Activated CD4-positive, alpha-beta T cell treated with anti-CD3 and anti-CD28 coated beads for 36 hours (primary cell): ENCODE measurements at places on chromosomes 11 and 22. TPM values are rescaled to one million over a fixed set of nuclear protein-coding genes. Genes with fewer than 3 reads are reported as not detected.

GRCh38 chr11:20617346-20618005 lies 18.1 kb downstream of the SLC6A5 start:
- no peaks in the 10 kb centered on the region for H3K36me3 ChIP-seq
- H3K4me3 ChIP-seq: no peak overlapping the region
- peaks cover 21% of the 10 kb centered on the region for H3K27me3 ChIP-seq
- no peak overlapping the region for H3K27ac ChIP-seq
- DNase-seq: no peak

DNA sequence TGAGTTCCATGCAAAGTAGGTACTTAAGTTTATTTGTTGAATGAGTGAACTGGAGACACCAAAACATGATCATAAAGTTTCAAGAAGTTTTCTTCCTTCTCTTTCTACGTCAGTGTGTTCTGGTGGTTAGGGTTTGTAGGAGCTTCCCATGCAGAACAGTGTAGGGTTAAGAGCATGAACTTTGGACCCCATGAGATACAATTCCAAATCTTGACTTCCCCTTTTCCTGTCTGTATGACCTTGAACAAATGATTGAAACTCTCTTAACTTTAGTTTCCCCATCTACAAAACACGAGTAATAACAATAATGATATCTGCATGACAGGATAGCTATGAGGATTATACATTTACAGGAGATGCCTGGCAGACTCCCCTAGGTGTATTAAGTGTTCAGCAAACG lies 41.0 kb upstream of the TENM4 start:
- H3K27ac ChIP-seq: no peak overlapping the region
- peaks cover 11% of the 10 kb centered on the region for H3K4me1 ChIP-seq
- no peaks in the 10 kb centered on the region for H3K36me3 ChIP-seq
- DNase-seq: no peak

GRCh38 chr11:13207665-13208594 lies 69.7 kb upstream of the BMAL1 start:
- peaks cover 41% of the 10 kb centered on the region for H3K4me1 ChIP-seq
- H3K27ac ChIP-seq: peak overlapping the region; percentile 84
- H3K27me3 ChIP-seq: no peaks in the 10 kb centered on the region
- no peaks in the 10 kb centered on the region for H3K36me3 ChIP-seq
- peak overlapping the region; percentile 70 for H3K4me3 ChIP-seq

DNA sequence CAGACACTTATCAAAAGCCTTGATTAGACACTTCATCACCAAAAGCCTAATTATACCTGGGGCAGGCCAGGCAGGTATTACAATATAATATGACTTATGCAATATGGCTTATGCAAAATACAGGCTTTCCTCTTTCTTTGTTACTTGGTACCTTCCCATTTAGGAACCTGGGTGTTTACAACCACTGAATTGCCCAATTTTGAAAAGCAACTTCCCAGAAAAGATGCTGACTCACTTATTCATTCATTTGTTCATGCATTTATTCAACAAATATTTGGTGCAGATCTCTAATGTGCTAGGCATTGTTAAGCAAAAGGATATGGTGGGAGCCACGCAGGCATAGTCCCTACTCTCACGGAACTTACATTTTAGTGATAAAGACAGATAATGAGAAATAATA lies 13.6 kb upstream of the JAML start:
- no peak for DNase-seq
- H3K27ac ChIP-seq: peak overlapping the region; percentile 94
- H3K36me3 ChIP-seq: peaks cover 80% of the 10 kb centered on the region
- H3K27me3 ChIP-seq: no peaks in the 10 kb centered on the region
- H3K4me3 ChIP-seq: peak overlapping the region; percentile 77

GRCh38 chr11:5625281-5625680 lies 480 bp downstream of the TRIM34 start:
- peak overlapping the region; percentile 87 for H3K4me3 ChIP-seq
- DNase-seq: no peak
- H3K27ac ChIP-seq: peak overlapping the region; percentile 95
- peaks cover 7% of the 10 kb centered on the region for H3K36me3 ChIP-seq

DNA sequence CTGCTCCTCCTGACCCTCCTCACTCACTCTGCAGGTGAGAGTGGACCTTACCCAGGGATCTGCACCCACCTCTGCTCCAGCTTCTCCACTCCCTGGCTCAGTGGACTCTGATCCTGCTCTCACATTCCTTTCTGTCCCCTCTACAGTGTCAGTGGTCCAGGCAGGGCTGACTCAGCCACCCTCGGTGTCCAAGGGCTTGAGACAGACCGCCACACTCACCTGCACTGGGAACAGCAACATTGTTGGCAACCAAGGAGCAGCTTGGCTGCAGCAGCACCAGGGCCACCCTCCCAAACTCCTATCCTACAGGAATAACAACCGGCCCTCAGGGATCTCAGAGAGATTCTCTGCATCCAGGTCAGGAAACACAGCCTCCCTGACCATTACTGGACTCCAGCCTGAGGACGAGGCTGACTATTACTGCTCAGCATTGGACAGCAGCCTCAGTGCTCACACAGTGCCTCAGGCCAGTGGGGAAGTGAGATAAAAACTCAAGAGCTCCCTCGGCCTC lies 29.7 kb upstream of the VPREB1 start:
- DNase-seq: no peak
- no peaks in the 10 kb centered on the region for H3K27me3 ChIP-seq
- no peak overlapping the region for H3K4me3 ChIP-seq

GRCh38 chr22:27329131-27329850 lies 472.3 kb downstream of the MN1 start:
- no peak overlapping the region for H3K27ac ChIP-seq
- DNase-seq: no peak
- H3K4me3 ChIP-seq: no peak overlapping the region
- H3K27me3 ChIP-seq: peaks cover 23% of the 10 kb centered on the region

DNA sequence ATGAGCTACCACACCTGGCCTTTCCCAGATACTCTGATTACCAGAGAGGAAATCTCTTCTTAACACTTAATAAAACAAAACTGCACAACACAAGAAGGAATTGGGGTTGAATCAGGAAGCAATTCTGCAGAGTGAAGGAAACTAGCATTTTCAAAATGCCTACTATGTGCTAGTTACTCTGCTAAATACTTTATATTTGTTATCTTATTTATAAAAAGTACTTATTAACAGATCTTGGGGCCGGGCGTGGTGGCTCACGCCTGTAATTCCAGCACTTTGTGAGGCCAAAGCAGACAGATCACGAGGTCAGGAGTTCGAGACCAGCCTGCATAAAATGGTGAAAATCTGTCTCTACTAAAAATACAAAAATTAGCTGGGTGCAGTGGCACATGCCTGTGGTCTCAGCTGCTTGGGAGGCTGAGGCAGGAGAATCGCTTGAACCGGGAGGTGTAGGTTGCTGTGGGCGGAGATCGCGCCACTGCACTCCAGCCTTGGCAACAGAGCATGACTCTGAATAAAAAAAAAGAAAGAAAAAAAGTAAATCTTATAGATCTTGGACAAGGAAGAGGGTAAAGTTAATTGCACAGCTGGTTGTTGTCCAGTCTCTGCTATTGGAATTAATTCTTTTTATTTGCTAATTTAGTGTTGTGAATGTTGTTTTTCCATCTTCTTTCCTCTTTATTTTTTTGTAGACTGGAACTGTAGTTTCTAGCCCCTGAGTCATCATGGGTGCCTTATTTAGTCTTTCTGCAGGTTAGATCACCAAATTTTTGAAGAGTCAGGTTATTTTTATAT lies 22.1 kb downstream of the TMEM135 start:
- no peak overlapping the region for H3K4me3 ChIP-seq
- H3K36me3 ChIP-seq: peaks cover 3% of the 10 kb centered on the region
- H3K27ac ChIP-seq: no peak overlapping the region
- DNase-seq: no peak
- H3K4me1 ChIP-seq: peaks cover 13% of the 10 kb centered on the region
- H3K27me3 ChIP-seq: no peaks in the 10 kb centered on the region

GAL3ST3 gene
- total RNA-seq: 0.69 TPM

GLYAT gene
- total RNA-seq: not detected

SCGB1A1 gene
- not detected for total RNA-seq

FIBP gene
- 121 TPM for total RNA-seq

OR8A1 gene
- total RNA-seq: not detected

RASSF10 gene
- total RNA-seq: not detected
